Large intestine (tissue), 12 donors: ENCODE measurements at places on chromosomes 4 and X. TPM values are rescaled to one million over a fixed set of nuclear protein-coding genes. Genes with fewer than 3 reads are reported as not detected.

- DNase-seq: no peak
Measured at GRCh38 chr4:3344596-3344995, 51.8 kb downstream of the RGS12 start.

DNA sequence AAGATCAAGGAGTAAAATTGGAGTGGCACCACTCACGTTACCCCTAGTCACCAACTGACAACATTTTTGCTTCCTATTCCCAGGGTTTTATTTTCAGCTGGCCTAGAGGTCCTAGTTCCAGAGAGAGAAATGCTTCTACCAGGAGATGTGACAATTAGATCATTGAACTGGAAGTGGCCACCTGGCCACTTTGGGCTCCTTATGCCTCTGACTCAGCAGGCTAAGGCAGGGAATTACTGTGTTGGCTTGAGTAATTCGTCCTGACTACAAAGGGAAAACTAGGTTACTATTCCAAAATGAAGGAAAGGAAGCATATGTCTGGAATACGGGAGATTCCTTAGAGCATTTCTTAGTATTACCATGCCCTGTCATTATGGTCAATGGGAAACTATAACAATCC lies 831.6 kb upstream of the NDST4 start:
- DNase-seq: no peak

GRCh38 chrX:132704769-132705168 lies 215.9 kb upstream of the MBNL3 start:
- DNase-seq: no peak

Gene WAS
- polyA plus RNA-seq: 6.3 TPM
